Stimulated activated CD4-positive, alpha-beta T cell treated with anti-CD3 and anti-CD28 coated beads, Interleukin-1b, Interleukin-23, amount 100 ng/mL, for 1 hour (primary cell): ENCODE measurements at places on chromosomes 1 and 21.

DNA sequence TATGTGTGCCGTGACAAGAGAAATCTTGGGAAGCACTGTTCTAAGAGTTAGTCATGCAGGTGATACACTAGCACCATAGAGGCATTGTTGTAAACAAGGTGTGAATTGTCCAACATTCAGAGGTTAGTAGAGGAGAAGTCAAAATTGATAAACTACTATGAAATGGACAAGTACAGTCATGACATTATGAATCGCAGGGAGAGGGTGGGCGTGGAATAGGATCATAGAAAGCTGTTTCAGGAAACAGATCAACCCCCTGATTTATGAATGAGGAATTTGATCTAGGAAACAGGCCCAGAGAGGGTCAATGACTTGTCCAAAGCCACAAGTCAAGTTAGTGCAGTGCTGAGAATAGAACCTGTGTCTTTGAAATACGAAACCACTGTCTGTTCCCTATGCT, 58.5 kb upstream of the LAX1 start:
- no peak for DNase-seq

DNA sequence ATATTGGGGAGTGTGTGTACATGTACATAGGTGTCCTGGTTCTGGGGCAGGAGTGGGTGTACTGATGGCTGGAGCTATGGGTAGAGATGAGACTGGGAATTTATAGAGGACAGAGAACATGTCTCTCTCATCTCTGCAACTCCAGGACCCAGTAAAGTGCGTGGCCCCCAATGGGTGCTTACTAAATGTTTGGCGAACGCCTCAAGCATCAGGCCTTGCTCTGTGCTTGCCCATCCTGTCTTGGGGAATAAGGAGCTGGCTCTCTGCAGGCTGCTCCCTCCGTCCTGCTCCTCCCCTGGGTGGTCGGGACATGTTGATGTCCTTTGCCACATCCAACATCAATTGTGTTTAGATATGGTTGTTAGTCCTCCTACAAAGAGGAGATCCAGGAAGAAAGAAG, 161.7 kb downstream of the ZSCAN20 start:
- DNase-seq, result no peak

DNA sequence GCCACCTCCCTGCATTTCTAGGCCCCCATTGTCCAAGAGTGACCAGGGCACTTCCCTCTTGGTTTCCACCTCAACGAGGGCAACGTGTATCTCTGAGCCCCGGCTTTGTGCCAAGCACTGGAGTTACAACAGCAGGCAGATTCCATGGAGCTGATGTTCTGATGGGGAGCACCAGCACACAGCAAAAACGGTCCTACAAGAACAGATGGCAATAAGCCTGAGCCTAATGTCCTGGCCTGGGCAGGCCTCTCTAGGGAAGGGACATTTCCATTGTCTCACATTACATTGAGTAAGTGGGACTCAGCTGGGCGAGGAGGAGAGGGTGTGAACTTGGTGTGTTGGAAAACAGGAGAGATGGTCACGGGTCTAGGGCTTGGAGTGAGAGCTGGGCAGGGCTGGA, 27.2 kb upstream of the NPPB start:
- DNase-seq, result no peak

- DNase-seq, result no peak
Measured at GRCh38 chr21:38833117-38833516, 27.4 kb downstream of the ETS2 start.
